Activated T-cell treated with anti-CD3 and anti-CD28 coated beads for 4 hours (primary cell): ENCODE measurements at places on chromosomes 5 and 9.

GRCh38 chr9:75941577-75942311, 51.3 kb downstream of the PCSK5 start:
- no peak for DNase-seq

- DNase-seq, result no peak
These were observed 124.0 kb upstream of the PPP1R26 start for GRCh38 chr9:135355521-135356011.

DNA sequence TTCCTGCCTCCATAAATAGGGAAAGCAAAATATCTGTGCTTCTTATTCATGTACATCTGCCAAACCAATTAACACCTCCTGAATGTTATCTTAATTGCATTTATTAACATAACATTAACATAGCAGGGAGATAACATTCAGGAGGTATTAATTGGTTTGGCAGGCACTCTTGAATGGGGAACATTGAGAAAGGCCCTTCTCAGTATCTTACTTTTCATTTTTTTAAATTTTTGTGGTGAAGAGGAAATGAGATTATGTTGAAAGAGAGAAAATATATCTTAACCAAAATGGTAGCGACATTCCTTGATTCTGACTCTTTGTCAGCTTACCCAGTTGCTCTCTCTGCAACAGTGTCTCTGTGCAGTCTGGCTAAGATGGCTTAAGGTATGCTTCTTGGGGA, 100.4 kb upstream of the TLE1 start:
- DNase-seq, result no peak

- no peak for DNase-seq
These were observed 1.6 kb downstream of the ACSL6 start for GRCh38 chr5:132009706-132010405.

GRCh38 chr5:31889001-31889561, 250.2 kb downstream of the PDZD2 start:
- DNase-seq, result no peak
